ENCODE measurements at places on chromosomes 12 and 14.

GRCh38 chr12:21925296-21925913 is 15.8 kb downstream of the ABCC9 start:
- no peak for DNase-seq

- no peak for DNase-seq
Measured at GRCh38 chr12:98744680-98745079, 99.6 kb downstream of the APAF1 start.

- DNase-seq, result peak; percentile 54
Measured at GRCh38 chr12:44875954-44876543, at the start of gene NELL2. Gene NELL2, minus strand, starts transcription at chr12:44876315. Its CDS starts 446 bp downstream, at chr12:44875869.

DNA sequence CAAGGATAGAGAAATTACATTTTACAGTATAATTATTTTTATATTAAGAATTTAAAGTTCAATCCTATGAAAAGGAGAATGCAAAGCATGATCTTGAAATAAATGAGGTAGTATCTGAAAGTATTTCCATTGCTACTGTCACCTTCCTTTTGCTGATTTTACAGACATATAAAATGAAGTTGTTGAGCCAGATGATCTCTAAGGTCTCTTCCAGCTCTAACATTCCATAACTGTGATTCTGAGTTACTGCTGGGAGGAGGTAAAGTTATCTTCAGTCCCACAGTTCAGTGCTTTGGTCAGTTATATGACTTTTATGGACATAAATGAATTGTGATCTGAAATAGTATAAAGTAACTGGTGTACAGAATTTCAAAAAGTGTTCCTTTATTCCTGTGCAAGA is 52.8 kb downstream of the SLC38A6 start:
- DNase-seq, result no peak

- DNase-seq, result no peak
Measured at GRCh38 chr14:55800156-55800785, 220.3 kb downstream of the KTN1 start.

GRCh38 chr14:50344116-50344775 is 32.1 kb downstream of the DMAC2L start:
- peak; percentile 60 for DNase-seq

GRCh38 chr12:57461276-57461916 is 1.8 kb downstream of the GLI1 start:
- DNase-seq, result peak; percentile 18

- no peak for DNase-seq
Measured at GRCh38 chr12:81166790-81167189, 88.9 kb downstream of the ACSS3 start.

- DNase-seq, result no peak
Measured at GRCh38 chr12:89436062-89436461, 83.8 kb upstream of the DUSP6 start.

- DNase-seq, result no peak
Measured at GRCh38 chr14:76687611-76688382, 73.5 kb upstream of the VASH1 start.

- peak; percentile 34 for DNase-seq
Measured at GRCh38 chr14:76955575-76956315, 72.8 kb downstream of the IRF2BPL start.

DNA sequence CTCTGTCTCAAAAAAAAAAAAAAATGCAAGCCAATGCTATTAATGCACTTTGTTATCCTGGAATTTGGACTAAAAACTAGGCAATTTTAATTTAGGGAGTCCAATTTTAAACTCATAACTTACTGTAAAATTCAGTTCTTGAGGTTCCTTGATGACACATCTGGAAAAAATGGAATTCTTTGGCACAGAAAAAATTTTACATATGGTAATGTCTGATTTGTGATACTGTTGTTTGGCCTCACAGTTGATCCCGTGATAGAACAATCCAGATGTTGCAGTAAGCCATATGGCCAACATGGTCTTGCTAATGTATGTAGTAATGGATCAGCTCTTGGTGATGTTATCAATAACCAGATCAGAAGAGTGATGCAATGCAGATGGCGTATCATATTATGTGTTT is 1089.8 kb downstream of the FLRT2 start:
- DNase-seq, result no peak

- no peak for DNase-seq
Measured at GRCh38 chr12:117026921-117027250, 72.3 kb downstream of the TESC start.

DNA sequence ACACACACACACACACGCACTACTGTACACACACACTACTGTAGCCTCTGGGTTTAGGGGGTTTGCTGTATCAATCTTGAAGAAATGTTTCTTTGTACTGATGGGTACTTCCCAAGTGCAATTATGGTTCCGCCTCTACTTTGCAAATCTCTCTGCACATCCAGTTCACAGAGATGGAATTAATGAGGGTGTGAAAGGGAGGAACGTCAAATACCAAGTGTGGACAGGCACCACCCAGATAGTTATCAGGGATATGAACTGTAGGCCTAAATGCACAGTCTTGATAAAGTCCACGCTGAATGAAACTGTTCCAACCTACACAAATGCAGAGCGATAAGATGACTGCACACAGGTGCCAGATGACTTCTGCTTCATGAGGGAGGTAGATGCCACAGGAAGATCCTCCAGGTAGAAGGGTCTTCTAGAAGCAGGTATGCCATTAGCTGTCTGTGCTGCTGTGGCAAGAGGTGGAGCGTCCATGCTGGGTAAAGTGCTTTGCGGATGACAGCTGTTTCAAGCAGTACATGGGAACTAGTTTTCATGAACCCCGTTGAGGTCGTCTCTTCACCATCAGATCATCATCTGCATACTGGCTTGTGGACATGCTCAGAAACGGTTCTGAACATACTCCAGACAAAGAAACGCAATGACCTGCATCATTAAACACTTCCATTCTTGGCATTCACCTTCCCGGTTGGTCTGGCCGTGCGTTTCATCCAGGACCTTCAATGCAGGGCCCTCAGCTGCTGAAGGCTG is 314.3 kb upstream of the RTL1 start:
- no peak for DNase-seq

DNA sequence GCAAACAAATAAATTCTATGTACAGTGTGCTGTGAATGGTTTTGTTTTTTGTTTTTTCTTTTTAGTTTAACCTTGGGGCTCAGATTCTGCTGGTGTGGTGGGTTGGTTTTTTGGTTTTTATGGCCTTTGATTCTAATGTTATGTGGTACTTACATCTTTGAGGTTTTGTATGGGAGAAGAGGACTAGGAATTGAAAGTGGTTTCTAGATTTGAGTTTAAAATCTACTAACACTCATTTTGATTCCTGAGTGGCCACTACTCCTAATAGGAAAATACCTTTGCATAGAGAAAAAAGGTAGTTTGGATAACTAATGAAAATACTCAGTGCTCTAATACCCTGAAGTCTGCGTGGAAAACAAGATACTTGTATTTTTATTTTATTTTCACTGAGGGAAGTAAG is 137.7 kb downstream of the MON2 start:
- no peak for DNase-seq

- no peak for DNase-seq
Measured at GRCh38 chr12:95733141-95733825, 57.3 kb downstream of the NTN4 start.

- no peak for DNase-seq
Measured at GRCh38 chr12:31444736-31445135, 118.8 kb upstream of the SINHCAF start.

DNA sequence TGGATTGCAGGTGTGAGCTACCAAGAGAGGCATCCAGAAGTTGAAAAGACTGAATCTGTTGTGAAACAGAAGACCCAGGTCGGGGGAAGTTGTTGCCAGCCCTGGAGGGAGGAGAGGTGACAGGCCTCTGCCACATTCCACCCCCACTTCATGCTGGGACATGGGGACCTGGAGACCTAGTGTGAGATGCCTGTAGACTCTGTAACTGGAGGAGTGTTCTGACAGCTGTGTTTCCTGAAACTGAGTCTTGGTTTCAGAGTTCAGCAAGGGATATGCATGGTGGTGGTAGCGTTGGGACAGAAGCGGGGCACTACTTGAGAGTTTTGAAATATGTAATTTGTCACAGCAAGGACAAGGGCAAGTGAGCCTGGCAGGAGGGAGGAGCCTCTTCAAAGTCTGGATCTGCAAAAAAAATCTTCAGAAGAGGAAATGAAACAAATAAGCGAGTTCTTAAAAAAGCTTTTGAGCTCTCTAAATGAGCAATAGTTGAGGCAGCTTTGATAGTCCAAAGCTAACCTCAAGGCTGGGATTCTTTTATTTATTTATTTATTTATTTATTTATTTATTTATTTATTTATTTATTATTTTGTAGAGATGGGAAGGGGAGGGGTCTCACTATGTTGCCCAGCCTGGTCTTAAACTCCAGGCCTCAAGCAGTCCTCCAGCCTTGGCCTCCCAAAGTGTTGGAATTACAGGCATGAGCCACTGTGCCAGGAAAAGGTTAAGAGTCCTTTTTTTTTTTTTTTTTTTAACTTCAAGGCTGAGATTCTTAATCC is 58.9 kb upstream of the EEA1 start:
- DNase-seq, result no peak

DNA sequence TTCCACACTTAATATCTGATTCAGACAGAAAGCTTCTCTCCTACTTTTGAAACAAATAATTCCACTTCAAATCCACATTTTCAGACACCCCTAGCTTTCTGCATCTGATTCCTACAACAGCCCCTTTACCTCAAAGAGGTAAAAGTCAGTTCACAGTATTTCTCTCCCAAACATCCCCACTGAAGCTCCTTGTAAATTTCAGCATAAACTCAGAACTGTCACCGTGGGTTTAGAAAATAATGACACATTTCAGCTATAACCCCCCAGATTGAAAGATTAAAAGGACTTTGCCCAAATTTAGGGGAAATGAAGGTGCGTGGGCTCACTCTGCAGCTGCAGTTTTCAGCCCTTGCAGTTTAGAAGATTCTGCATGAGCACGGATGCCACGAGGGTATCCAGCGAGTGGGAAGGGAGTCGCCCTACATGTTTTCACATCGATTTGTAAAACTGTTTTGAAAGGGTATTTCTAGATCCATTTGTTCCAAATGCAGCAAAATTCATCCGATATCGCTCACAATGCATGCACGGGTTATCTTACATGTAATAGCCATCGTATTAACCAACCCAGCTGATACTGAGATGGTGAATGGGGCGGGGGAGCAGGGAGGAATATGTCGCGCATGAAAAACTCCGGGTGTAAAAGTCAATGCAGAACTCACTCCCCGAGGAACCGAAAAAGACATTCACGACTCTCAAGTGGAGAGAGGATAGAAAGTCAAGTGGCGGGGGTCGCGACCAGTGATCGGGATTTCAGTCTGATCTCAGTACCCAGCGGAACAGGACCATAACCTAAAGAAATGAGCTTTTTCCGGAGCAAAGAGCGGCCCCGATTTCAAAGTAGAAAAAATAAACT is 5.0 kb upstream of the CCND2 start:
- no peak for DNase-seq

- DNase-seq, result no peak
Measured at GRCh38 chr12:129081755-129082250, 228.5 kb downstream of the GLT1D1 start.

- DNase-seq, result peak; percentile 24
Measured at GRCh38 chr12:12461923-12462315, 100.7 kb downstream of the DUSP16 start.

- no peak for DNase-seq
Measured at GRCh38 chr14:58907803-58908202, 270.0 kb downstream of the DACT1 start.

DNA sequence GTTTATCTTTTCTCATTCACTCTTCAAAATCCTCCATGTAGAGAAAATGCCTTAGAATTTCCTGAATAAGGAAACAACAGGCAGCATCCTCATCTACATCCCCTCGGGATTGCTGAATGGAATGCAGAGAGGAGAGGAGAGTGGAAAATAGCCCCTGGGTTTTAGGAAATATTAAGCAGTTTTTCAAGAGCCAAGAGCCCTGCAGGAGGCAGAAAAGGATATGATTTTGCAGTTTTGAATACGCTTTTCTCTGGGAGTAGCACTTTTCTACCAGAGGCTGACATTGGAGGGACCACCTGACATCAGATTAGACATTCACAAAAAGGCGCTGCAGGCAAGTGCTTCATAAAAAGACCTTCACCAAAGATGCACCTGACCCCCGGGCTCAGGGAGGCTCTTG is 362.2 kb upstream of the SFSWAP start:
- DNase-seq, result no peak

DNA sequence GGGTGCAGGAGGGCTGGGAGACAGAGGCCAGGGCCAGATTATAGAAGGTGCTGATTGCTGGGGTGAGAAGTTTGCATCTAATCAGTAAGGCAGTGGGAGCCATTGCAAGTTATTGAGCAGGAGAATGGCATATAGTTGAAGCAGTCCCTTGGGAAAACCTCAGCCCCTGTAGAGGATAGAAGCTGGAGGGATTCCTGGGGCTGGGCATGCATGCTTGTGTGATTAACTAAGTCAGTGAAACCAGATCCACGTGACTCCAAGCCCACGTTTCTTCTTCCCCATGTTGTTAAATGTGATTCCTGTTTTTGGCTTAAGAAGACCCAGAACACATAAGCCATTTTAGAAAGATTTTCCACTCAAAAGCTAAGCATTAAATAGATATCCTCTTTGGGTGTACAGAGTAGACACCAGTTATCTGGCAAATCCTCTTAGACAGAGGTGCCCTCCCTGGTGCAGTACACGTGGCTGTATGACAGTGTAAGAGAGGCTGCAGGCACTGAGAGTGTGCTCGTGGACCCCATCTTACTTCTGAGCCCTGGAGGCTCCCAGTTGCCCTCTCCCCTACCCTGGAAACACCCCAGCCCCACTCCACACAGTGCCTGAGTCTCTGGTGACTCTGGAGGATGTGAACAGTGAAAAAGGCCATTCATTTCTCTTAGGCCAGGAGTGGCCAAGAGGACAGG is 3.2 kb downstream of the C14orf132 start:
- no peak for DNase-seq

All from stimulated activated CD4-positive, alpha-beta T cell treated with anti-CD3 and anti-CD28 coated beads, Interleukin-2, amount 100 ng/mL, for 4 hours (primary cell).